ENCODE measurements at places on chromosomes 5 and 9.

DNA sequence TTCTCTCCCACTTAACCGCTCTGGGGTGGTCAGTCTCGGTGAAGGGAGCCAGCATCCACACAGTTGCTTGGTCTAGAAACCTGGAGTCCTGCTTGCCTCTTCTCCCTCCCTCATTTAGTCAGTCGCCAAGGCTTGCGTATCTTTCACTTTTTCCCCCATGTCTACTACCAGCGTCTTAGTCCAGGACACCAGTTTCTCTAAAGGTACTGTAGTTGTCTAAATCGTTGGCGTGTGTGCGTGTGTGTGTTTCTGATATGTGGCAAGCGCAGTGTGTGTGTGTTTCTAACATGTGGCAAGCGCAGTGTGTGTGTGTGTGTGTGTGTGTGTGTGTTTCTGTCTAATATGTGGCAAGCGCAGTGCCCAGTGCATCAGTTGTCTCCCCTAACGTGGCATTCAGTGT, 641 bp downstream of the ATP6V1G1 start:
- peak; percentile 12 for DNase-seq

DNA sequence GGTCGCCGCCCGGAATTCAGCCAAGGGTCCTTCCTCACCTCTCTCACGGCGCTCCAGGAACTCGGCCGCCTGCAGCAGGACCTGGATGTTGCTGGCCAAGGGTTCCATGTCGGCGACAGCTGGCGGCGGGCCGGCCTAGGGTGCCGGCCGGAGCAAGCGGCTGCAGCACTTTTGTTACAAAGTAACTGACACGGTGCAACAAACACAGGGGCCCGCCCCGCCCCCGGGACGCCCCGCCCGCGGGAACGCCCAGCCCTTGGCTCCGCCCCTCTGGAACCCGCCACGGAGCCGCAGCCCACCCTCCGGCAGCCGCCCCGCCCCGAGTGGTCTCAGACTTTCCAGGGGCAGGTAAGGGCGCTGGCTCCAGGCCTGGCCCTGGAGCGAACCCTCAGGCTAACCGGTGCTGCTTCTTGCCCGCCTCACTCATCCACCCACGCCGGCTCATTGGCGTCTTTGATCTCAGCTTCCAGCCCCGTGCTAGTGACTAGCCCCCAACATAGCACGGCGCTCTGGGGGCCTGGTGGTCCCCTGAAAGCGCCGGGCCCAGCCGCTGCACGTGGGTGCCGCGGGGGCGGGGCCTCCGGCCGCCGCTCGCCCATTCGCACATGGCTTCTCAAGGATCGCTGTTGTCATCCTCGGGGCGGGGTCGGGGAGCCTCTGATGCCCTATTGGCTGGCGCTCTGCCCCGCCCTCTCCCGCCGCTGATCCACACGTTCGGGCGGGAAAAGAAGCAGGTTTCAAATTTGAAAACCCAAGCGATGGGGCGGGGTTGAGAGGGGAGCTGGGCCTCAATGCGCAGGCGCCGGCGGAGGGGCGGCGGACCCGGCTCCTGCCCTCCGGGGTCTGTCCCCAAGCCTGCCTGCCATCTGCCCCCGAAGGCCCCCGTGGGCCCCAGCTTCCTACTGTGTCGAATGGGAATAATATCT, at the start of gene MXD3:
Gene MXD3 (minus strand): TSS at position 176 of the 926 bp plus-strand sequence. CDS start 68 bp downstream, at position 108.
- peak; percentile 98 for DNase-seq

DNA sequence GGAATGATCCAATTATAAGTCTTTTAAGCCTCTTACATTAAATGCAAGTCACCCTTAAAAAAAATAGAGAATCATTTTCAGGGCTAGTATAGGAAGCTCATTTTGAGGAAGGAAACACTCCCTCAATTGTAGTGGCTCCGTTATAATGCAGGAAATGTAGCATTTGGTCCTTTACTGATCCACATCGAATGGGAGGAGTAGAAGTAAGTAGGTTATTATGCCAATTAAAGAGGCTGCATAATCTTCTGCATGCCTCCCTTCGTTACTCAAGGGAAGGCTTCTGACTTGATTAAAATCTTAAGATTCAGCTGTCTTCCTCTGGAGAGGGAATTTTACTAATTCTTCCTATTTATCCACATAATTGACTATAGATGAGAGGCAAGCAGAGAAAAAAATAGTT, 579.2 kb upstream of the COX7C start:
- DNase-seq, result no peak

- no peak for DNase-seq
Observed at GRCh38 chr5:101643794-101644193, 652.3 kb downstream of the SLCO4C1 start.

DNA sequence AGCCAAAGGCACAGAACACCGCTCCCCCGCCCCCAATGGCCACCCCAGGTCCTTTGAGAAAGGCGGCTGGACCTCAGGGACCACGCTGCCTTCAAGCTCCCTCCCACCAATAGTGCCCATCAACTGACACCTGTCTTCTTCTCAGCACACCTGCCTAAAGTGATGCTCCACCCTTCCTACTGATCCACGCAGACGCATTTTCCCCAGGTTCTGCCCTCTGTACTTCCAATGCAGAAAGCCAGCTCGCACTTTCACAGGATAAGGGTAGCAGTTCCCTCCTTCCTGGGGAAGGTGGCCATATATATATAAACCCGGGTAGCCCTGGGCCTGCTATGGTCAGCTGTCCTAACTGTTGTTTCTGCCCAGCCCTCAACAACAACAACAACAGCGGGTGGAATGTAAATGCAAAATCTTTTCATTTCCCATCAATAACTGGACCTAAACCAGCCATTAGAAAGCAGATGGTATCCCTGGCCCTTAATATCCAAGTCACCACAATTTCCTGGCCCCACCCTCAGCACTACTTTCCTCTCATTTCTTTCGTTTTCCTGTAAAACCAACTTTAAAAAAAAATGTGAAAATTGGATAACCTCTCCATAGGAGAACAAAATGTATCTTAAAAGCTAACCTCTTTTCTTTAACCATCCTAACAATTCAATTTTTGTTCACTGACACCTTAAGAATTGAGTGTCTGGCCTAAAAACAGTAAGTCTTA, 1.7 kb downstream of the GOLM1 start:
- DNase-seq, result no peak

DNA sequence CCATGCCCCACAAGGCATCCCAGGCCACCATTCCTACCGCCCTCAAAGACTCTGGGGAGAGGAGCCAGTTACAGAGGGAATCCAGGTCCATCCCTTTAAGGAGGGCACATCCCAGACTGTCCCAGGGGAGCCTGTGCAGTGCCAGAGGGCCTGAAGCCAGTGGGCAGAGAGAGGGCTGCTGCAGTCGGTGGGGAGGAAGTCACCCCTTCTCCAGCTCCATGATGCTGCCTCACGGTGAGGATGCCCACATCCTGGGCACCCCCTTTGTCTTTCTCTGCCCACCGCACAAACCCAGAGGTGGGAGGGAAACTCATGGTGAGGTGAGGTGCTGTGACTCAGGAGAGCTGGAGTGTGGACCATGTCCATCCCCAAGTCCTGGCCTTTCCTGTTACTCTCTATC, 26.2 kb upstream of the ANKRD33B start:
- peak; percentile 26 for DNase-seq

DNA sequence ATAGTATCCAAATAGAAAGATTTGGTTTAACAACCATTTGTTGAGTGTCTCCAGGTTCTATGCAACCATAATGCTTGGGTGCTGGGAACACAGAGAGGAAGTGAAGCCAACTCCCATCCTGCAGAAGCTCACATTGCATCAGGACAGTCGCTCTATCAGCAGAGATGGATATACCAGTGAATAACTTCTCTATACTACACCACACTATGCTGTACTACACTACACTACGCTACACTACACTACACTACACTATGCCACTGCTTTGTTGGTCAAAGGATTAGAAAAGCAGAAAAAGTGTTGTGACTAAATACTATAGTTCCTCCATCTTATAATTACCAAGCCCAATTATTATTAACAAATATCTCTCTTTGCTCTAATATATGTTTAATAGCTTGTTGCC, 89.2 kb upstream of the PRRC1 start:
- DNase-seq, result no peak

DNA sequence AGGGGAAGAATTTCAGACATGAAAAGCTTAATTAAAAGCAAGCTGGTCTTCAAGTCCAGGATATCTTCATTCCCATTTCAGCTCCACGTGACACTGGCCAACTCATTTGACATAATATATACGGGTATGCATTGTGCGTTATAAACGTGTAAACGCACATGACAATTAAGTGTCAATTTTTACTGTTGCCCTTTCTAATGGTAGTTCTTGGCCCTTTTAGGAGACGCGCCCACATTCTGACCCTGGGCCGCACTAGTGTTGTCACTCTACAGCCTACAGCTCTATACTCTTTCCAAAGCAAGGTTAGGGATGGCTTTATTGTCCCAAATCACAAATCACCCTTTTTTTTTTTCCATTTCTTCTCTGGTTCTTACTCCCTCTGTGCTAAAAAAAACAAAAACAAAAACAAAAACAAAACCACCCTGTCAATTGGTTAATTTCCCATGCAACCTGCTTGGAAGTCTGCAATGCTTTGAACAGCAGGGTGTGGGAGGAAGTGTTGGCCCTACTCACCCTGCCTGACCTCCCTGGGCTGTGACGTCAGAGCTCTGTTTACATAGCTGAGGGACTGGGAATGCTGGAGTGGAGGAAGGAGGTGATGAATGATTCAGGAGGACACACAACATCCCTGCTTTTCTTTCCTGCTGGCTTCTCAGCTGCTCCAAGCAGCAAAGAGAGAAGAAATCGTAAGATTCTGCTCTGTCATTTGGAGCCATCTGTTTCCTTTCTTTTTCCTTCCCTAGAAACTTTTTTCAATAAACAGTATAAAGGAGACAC, 19.3 kb downstream of the RFK start:
- DNase-seq, result no peak

DNA sequence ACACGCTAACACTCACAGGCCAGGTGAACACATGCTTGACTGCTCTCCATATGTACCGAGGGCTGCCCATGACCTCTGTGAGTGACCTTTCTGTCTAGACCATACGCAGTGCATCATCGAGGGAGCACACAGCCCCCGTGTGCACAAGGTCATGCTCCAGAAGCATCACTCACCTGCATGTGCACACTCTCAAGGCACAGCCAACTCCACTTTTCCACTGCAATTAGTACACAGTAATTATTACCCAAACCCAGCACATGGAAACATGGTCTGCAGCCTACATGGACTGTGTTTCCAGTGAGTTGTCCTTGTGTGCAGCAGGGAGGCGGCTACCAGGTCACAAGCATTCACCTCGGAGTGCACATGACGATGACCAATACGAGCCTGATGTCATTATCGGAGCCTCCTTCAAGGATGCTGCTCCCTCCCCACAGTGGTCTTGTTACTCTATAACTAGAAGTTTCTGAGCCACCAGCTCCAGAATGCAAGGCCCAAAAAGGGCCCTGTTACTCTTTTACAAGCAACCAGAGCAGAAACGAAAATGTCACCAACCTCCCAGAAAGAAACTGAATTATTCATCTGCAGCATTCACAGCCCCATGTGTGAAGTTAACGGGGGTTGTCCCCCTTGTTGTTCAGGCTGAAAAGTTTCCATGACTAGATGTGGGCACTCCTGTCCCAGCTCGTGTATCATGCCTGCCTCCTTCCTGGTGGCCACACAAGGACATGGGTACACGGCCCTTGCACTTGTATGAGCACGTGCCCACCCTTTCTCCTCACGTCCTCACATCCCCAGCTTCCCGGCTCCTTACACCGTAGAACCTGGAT, 31.2 kb downstream of the SEMA4D start:
- peak; percentile 81 for DNase-seq

DNA sequence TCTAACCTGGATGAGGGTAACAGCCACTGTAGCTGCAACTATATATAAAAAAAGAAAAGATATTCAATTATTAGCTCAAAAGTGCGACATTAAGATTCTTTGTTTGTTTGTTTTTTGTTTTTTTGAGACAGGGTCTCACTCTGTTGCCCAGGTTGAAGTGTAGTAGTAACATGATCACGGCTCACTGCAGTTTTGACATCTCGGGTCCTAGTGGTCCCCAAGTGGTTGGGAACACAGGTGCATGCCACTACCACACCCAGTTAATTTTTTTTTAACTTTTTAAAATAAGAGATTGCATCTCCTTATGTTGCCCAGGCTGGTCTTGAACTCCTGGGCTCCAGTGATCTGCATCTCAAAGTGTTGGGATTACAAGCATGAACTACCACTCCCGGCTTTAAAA, 61.8 kb downstream of the MEF2C start:
- DNase-seq, result no peak

Data from stimulated activated naive CD8-positive, alpha-beta T cell treated with anti-CD3 and anti-CD28 coated beads, Interleukin-15, amount 100 ng/mL, for 72 hours (primary cell).